Caki2 (cell line): ENCODE measurements at places on chromosomes 2 and 18. TPM values are rescaled to one million over a fixed set of nuclear protein-coding genes. Genes with fewer than 3 reads are reported as not detected.

DNA sequence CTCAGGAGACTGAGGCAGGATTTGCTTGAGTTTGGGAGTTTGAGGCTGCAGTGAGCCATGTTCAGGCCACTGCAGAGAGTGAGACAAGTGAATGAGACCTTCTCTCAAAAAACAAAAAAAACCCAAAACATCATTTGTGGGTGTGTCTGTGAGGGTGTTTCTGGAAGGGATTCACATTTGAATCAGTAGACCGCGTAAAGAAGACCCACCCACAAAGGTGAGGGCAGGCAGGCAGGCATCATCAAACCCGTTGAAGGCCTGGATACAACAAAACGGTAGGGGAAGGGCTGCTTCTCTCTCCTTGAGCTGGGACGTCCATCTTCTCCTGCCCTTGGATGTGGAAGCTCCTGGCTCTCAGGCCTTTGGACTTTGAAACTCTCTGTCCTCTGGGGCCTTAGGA is 25.4 kb downstream of the CDKL4 start:
- DNase-seq: no peak

DNA sequence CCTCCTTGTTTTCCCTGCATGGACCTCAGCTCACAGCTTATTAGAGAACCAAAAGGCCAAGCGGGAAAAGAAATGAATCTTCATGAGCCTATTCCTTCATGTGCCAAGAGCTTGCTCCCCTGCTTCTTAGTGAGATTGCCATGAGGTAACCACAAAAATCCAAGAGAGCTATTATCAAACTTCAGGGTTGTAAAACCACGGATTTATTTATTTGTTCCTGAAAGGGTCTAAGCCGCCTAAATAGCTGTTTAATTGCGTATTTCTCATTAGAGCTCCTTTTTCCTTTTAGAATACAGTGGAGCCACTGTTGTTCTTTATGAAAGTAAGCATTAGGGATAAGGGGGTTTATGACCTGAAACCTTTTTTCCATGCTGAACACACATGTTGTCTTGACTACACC is 58.0 kb downstream of the SRD5A2 start:
- DNase-seq: no peak

- DNase-seq: no peak
Observed at GRCh38 chr2:145593280-145593679, 1073.4 kb upstream of the ZEB2 start.

GRCh38 chr2:20617081-20617575 is 33.8 kb downstream of the HS1BP3 start:
- DNase-seq: no peak

PNPT1 gene
- total RNA-seq: 12.7 and 26.6 TPM in 2 replicates

DAPL1 gene
- not detected in 2 replicates for total RNA-seq

GRCh38 chr18:47036298-47036874 is 965 bp upstream of the ELOA2 start:
- no peak for DNase-seq

DNA sequence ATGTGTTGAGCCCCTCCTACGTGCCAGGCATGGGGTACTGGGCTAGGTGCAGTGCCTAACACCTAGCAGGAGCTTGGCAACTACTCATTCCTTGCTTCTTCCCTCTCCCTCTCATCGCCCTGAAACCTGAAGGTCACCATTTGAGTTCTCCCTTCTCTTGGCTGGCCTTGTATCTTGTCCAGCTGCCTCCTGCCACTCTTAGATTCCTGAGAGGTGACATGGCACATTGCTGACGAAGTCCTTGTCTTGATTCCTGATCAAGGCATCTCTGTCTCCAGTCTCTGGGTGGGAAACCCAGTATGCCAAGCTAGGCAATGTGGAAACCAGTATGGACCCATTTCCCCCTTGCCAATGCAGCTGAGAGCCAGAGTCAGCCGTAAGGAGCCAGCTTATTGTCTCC is 9.0 kb upstream of the EFR3B start:
- no peak for DNase-seq

ADD2 gene
- total RNA-seq: 3.8 and 14.8 TPM in 2 replicates

- DNase-seq: no peak
Observed at GRCh38 chr18:59096098-59096789, 43.4 kb upstream of the SEC11C start.

DNA sequence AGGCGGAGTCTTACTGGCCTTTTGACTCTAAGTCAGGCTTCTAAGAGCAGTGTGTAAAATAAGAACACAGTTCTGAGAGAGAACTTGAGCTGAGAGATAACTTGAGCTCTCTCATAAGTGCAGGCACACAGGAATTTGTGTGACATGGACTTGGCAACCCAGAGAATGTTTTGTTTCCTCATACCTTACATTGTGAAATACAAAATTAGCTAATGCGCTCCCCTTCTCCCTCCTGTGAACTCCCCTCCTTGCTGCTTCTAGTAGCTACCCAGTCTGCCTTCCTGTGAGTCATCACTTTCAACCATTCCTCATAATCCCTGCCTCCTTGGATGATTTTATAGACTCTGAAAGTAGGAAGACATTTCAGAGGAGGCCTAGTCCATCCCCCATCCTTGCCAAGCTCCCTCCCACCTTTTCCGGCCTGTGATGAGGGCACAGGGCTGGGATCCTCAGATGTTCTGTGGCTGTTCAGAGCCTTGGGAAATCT is 22.6 kb downstream of the FER1L5 start:
- DNase-seq: peak; percentile 97

- no peak for DNase-seq
Observed at GRCh38 chr2:226703514-226703913, 96.1 kb downstream of the IRS1 start.
